ENCODE measurements at places on chromosomes 6 and 20.

DNA sequence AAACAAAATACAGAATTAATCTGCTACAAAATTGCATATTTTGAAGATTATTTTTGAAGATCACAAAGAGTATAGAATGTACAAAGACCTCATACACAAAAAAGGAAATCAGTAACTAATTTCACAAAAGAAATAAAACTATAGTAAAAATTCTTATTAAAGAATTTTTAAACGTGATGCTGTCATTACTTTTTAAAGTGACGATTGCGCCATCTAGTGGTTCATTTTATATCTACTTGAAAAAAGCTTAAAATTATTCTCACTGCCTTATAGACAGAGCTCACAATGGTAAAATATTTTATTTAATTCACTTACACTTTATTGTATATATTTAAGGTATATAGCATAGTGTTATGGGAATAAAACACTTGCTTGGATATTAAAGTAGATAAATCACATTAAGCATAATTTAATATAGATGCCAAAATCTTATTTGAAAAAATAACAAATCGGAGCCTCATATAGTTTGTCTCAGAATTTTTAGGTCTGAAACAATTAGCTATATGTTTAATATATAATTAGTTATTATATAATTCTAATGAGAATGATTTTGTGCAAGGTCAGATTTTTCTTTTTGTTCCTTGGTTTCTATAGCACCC is 128.8 kb downstream of the PHF3 start:
- no peak for DNase-seq

DNA sequence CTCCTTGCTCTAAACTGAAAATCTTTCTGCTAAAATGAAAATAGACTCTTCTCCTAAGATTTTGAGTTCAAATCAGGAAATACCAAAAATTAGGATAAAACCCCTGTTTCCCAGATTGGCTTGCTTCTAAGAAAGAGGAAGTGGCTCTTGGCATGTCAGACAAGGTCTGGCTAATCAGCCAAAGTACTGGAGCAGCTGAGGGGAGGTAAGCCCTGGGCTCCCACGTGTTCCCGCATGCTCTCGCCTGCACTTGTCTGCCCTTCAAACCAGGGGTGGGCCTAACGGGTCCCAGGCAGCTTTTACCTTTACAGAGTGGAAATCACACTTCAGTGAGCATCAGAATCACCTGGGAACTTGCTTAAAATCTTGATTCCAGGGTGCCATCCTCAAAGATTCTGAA is 43.2 kb upstream of the GABRR1 start:
- DNase-seq, result no peak

GRCh38 chr6:105326216-105326615 is 76.7 kb downstream of the PREP start:
- no peak for DNase-seq

DNA sequence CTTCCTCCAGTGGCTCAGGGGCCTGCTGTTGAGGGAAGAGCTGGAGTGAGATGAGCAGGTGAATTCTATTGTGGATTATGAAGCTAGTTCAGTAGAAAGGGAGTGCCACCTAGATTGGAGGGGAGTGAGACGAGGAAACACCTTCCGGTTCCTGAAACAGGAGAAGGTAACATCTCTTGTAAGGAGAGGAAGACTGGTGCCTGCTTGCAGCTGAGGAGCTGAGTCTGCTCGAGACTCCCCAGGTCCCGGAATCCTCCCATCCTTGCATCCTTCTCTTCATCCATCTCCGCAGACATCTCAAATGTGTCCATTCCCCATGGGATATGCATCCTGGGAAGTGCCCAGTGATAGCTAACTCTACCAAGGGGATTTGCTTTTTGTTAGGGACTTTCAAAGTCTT is 242.9 kb upstream of the ZFP64 start:
- no peak for DNase-seq

- DNase-seq, result no peak
Measured at GRCh38 chr6:110554966-110555460, 78.6 kb upstream of the SLC22A16 start.

GRCh38 chr6:55250400-55250799 is 76.1 kb downstream of the HCRTR2 start:
- no peak for DNase-seq

DNA sequence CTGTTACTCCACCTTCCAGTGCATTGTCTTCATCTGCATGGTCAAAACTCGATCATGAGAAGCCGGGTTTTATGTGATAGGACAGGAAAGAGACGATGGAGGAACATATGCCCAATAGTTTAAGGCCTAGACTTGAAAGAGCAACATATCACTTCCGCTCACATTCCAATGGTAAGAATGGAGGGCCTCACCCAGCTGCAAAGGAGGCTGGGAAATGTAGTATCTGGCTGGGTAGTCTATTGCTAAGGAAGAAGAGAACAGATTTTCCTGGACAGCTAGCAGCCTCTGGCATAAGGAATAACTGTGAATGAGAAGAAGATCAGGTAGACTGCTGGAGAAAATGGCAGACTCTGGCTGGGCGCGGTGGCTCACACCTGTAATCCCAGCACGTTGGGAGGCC is 19.2 kb downstream of the FITM2 start:
- no peak for DNase-seq

- no peak for DNase-seq
Measured at GRCh38 chr6:12136905-12137304, 124.8 kb downstream of the HIVEP1 start.

GRCh38 chr20:17928633-17929311 is 39.8 kb downstream of the SNX5 start:
- no peak for DNase-seq

DNA sequence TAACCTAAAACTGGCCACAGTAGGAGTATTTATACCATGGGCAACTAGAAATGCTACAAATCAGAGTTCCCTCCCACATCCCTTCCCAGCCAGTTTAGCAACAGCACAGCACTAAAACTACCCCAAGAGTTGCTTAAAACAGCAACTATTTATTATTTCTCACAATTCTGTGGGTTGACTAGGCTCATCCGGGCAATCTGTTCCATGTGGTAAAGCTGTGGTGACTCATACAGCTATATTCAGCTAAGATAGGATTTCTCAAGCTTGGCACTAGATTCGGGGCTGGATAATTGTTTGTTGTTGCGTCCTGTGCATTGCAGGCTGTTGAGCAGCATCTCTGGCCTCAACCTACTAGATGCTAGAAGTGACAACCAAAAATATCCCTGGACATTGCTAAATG is 8.6 kb upstream of the HECA start:
- no peak for DNase-seq

DNA sequence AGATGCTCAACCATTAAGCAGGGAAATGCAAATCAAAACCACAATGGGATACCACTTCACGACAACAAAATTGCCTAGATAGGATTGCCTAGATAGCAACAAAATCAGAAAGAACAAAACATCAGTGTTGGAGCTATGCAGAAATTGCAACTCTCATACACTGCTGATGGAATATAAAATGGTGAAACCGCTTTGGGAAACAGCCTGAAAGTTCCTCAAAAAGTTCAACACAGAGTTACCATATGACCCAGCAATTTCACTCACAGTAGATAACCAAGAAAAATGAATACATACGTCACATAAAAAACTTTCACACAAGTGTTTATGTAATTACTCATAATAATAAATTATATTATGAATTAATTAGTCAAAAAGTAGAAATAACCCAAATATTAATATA is 78.3 kb downstream of the MAFB start:
- DNase-seq, result no peak

DNA sequence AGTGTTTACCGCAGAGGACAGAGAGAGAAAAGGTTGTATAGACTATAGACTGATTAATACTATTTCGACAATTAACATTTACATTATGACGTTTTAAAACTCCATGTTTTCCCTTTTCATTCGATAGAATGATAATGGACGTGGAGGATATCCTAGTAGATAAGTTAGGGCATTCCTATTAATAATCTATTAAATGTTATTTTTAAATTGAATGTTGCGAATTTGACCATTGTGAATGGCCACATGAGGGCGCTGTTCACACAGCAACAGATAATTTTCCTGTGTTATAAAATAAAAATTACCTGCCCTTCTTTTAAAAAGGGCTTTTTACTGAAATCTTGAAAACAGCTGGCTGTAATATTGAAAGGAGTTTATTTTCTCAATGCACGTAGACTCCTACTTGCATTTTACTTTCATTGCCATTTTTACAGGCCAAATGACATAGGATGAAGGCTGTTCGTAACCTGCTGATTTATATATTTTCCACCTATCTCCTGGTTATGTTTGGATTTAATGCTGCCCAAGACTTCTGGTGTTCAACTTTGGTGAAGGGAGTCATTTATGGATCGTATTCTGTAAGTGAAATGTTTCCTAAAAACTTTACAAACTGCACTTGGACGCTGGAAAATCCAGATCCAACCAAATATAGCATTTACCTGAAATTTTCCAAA is 3.3 kb downstream of the ADGRB3 start:
- DNase-seq, result no peak

- DNase-seq, result no peak
Measured at GRCh38 chr20:38589967-38590675, 9.1 kb downstream of the ADIG start.

- no peak for DNase-seq
Measured at GRCh38 chr6:11263291-11263775, 30.9 kb upstream of the NEDD9 start.

- no peak for DNase-seq
Measured at GRCh38 chr6:139164001-139164400, 29.1 kb downstream of the HECA start.

DNA sequence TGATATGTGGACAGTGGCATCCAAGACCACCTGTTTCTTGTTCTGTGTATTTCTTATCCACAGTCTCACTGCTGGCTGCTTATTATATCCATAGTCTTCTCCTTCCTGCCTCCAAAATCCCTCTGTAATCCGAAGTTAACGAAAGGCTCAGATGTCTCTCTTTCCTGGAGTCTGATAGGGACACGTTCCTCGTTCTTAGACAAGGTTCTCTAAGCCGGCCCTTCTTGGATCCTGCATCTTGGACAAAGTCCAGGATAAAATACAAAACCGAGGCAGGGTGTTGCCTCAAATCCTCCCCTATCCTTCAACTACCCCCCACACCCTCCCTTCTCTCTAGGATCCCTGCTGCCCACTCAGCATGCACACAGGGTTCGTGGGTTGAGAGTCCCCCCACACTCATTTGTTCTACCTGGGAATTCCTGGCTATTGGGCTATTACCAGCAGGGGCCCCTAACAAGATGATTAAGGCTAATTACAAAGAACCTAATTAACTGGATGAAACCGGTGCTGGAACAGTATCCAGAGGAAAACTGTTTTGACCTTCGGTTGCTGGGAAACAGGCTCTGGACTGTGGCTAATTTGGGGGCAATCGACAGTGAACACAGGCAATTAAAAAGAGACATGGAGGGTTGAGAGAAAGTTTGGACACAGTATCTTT is 32.7 kb upstream of the MRPS10 start:
- DNase-seq, result no peak

DNA sequence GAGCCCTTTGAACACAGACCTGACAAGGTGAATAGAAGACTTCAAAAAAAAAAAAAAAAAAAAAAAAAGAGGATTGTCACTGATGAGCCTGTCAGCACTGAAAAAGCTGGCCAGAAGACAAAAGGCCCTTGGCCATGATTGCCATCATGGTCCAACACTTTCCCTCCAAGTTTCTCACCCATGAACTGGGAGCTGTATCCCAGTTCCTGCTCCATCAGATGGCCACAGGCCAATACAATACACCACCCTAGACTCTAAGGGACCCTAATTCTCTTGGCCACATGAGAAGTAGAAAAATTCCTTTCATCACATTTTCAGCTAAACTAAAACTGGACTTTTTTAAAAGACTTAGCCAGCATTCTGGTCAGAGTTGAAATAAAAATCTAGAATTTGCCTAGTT is 50.2 kb downstream of the NUDT3 start:
- no peak for DNase-seq

- DNase-seq, result no peak
Measured at GRCh38 chr6:136989571-136990241, 55.1 kb downstream of the IL20RA start.

- DNase-seq, result no peak
Measured at GRCh38 chr6:123182998-123183397, 187.0 kb downstream of the CLVS2 start.

GRCh38 chr6:14272737-14273085 is 155.1 kb downstream of the CD83 start:
- DNase-seq, result no peak

DNA sequence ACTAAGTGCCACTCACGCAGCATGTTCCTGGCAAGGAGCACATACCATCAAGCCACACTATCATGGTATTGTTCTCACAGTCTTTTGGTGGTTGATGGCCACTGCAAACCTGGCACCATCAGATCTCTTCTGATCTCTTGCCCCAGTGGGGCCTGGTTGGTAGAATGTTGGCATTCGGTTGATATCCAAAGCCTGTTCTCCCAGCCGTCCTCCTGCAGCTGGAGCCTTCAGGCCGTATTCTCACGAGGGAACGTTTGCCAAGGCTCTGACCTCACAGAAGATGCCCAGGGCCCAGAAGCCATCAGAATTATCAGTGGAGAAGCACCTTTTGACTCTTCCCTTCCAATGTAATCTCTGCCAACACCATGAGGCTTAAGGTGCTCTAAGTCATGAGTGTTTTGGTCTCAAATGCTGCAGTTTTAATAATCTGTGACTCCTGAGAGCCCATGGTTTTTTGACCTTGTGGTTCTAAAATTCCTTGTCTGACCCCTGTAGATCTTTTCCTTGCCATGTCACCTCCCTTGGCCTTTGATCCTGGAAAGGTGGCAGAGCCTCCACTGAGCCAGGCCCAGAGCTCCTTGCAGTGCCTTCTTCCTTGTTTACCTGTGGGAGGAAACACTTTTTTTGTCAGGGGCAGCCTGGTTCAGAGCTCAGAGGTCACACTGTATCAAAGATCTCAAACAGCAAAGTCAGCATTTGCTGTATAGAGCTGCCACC is 27.8 kb downstream of the POFUT1 start:
- DNase-seq, result no peak

- no peak for DNase-seq
Measured at GRCh38 chr20:19121463-19121862, 91.0 kb upstream of the SLC24A3 start.

DNA sequence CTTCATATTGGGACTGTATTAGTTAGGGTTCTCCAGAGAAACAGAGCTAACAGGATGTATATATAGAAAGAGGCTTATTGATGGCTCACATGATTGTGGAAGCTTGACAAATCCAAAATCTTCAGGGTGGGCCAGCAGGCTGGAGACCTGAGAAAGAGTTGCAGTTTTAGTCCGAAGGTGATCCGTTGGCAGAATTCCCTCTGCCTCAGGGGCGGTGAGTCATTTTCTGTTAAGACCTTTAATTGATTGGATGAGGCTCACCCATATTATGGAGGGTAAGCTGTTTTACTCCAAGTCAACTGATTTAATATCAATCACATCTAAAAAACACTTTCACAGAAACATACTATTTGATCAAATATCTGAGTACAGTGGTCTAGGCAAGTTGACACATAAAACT is 113.6 kb downstream of the FLRT3 start:
- no peak for DNase-seq

- DNase-seq, result no peak
Measured at GRCh38 chr20:41380551-41381193, 14.1 kb upstream of the EMILIN3 start.

GRCh38 chr6:124142852-124143251 is 339.2 kb downstream of the NKAIN2 start:
- DNase-seq, result no peak

- no peak for DNase-seq
Measured at GRCh38 chr6:157982102-157982562, 469 bp downstream of the SYNJ2 start.

All from CMK (cell line).